Activated CD4-positive, CD25-positive, alpha-beta regulatory T cell treated with anti-CD3 and anti-CD28 coated beads, Interleukin-2, amount 50 U/mL, for 16 hours (primary cell): ENCODE measurements at places on chromosomes 1 and 21.

GRCh38 chr1:109895720-109896504 lies 14.7 kb upstream of the CSF1 start:
- no peak for DNase-seq

DNA sequence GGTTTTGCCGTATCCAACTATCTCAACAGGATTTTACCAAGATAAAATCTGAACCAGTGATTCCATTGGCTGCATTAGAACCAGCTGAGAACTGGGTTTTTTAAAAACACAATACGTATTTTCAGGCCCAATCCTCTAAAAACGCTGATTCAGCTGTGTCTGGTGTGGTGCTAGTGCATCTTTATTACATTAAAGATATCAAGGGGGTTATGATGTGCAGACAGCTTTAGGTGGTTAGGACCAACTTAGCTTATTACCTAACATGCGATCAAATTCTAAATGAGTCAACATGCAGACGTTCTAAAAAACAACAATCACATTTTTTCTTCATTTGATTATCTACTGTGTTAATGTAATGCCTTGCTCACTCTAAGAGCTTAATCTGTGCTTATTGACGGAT lies 32.0 kb upstream of the EXO1 start:
- no peak for DNase-seq

DNA sequence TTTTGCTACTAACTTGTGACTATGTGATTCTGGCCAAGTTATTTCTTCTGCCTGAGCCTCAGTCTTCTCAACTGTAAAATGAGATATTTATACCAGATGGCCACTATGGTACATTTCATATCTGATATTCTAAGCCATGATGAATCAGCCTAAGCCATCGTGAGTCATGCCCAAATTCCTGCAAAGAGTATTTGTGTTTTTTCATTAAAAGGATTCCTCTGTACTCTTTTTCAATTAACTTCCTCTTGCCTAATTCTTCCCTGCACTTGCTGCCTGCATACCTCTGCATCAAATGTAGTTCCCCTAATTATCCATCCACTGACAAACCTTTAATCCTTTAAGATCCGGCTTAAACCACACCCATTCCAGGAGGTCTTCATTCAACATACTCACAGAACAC lies 575.1 kb upstream of the BEND5 start:
- DNase-seq, result no peak

- no peak for DNase-seq
These were observed 47.1 kb downstream of the EXTL2 start for GRCh38 chr1:100847361-100848082.

DNA sequence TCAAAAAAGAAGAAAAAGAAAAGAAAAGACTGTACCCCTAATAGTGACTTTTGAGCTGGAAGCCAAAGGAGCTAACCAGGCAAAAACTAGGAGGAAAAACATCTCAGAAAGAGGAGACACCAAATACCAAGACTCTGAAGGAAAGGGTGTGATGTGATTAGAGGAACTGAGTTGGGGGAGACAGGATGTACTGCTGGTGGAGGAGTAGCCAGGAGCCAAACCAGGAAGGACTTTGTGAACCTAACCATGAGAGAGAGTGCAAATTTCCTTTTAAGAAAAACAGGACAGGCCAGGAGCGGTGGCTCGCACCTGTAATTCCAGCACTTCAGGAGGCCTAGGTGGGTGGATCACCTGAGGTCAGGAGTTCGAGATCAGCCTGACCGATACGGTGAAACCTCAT lies 4.1 kb upstream of the RBP7 start:
- DNase-seq, result no peak

DNA sequence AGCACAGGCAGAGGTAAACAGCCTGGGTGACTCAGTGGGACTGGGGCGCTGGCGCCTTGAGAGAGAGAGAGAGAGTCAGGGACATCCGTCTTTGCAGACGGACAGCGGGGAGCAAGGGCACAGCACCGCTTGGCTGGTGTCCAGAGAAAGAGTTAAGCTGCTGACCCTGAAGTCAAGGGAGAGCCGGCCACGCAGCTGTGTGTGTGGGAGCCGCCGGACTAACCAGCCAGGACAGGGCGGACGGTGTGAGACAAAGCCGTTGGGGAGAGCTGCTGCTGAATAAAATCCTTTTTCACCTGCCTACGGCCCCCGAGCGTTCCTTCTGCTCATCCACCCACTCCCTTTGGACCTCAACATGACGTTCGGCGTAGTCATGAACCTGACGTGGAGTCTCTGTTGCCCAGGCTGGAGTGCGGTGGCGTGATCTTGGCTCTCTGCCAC lies 14.5 kb downstream of the CFAP74 start:
- DNase-seq, result no peak

GRCh38 chr1:201946224-201946908 lies at the start of gene LMOD1:
Gene LMOD1 (minus strand): TSS chr1:201946548. CDS start chr1:201946340, 208 bp downstream.
- no peak for DNase-seq

- no peak for DNase-seq
These were observed 868.2 kb upstream of the CXADR start for GRCh38 chr21:16644685-16645084.

DNA sequence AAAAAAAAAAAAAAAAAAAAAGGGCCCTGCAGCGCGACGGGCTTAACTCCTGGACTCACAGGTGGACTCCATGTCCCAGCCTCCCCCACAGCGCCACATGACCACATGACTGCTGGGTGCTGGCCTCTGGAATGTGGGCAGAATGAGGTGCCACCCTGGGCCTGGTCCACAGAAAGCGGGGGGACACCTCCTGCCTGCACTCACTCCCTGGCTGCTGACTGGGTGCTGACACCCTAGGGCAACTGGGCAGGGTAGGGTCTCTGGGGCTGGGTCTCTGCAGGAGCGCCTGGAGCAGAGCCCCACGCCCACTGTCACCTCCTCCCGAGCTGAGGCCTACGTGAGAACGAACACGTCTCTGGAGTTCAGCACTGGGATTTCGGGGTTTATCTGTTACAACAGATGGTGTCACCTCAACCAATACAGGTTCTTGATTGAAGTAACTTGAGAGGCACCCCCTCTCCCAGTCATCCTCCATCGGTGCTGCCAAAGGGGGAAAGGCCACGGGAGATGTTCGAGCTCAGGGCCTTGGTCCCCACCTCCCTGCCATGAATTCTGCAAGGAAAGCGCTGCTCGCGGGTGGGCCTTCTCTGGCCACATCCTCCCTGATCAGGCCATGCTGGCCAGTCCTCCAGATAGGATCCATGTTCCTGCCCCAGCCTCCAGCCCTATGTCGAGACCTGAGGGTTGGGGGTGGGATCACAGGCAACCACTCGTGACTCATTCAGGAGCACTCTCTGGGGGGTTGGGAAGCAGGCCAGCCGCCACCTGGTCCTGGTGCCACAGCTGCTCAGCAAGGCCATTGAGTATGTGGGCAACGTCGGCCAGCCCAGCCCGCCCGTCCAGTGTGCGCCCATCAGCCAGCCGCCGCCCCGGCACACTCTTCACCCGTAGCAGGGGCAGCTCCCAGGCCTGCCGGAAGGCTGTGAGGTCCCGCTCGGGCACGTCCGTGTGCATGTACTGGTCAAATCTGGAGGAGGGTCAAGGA lies 5.4 kb downstream of the CPLANE2 start:
- no peak for DNase-seq

- DNase-seq, result no peak
These were observed 103.6 kb downstream of the RHOU start for GRCh38 chr1:228838717-228839500.

GRCh38 chr1:182525342-182525741 lies 63.7 kb downstream of the RNASEL start:
- no peak for DNase-seq

DNA sequence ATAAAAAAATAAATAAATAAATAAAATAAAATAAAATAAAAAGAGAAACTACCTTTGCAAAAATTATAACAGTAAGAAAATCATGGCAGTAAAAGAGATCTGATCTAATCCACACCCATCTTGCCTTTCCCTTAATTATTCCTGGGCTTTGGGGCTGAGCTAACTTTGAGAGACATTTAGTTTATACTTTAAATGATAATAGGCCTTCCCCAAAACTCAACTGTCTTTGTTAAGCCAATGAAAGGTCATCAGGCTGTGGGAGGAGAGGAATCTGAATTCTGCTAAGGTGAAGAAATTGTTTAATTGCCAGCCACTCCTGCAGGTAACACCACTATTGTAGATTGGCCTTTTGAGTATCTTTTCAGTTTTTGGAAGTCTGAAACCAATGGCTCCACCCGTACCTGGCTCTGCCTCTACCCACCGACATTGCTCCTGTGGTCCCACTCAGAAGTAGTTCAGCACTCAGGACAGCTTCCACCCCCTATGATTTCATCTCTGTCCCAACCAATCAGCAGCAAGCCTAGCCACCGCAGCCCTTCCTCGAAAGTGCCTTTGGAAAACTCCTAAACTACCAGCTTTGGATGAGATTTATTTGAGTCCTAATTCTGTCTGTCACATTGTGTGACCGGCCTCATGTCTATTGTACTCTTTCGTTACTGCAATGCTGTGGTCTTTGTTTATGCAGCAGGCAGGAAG lies 23.0 kb upstream of the PNRC2 start:
- no peak for DNase-seq

- DNase-seq, result no peak
These were observed 182.3 kb downstream of the CAMTA1 start for GRCh38 chr1:6967431-6968111.

DNA sequence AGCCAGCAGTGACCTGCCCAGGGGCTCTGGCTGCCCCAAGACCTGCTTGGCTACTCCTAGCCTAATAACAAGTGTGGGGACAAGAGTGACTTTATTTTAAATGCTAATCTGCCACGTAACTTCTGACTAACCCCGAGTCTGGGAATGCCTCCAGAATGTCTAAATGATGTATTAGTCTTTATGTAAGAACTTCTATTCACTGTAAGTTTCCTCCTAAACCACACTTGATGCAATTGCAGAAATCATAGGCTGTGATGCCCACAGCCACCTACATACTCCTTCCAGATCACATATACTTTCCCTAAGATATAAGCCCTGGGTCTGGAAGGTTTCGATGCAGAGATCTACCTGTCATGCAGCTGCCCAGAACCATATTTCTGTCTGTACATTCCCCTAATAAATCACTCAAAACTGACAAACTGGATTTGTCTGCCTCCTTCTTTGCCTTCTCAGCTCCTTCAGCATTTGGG lies 5.9 kb upstream of the VPS45 start:
- DNase-seq, result no peak

GRCh38 chr1:115679141-115679611 lies 37.4 kb downstream of the VANGL1 start:
- no peak for DNase-seq
